ENCODE measurements at places on chromosomes 7 and 10.

DNA sequence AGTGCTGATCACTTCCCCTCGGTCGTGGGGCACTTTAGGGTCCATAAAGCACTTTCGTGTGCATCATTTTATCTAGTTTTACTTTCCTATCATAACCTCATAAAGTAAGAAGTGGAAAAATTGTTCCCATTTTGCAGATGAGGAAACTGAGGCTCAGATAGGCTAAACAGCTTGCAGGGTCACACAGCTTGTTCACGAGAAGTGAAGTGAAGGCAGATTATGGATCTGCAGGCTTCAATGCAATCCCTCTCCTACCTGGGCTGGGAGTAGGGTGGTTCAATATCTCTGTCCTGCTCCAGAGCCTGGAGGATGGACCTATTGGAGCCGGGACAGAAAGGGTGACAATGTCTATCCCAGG lies 10.8 kb upstream of the ZNF467 start:
- DNase-seq = no peak

DNA sequence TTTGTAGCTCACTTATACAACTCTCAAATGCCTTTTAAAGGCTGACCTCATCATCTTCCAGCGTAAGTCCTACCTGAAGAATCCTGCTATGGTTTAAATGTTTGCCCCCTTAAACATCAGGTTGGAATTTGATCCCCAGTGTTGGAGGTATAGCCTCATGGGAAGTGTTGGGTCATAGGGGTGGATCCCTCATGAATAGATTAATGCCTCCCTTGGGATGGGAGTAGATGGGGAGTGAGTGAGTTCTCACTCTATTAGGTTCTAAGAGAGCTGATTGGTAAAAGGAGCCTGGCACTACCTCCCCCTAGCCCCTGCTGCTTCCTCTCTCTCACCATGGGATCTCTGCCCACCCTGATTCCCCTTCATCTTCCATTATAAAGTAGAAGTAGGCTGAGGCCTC lies 285.6 kb downstream of the FZD1 start:
- no peak for DNase-seq

GRCh38 chr7:68441645-68442044 lies 1156.6 kb upstream of the AUTS2 start:
- no peak for DNase-seq

- DNase-seq = no peak
Observed at GRCh38 chr10:119166564-119166963, 1.1 kb upstream of the SFXN4 start.

DNA sequence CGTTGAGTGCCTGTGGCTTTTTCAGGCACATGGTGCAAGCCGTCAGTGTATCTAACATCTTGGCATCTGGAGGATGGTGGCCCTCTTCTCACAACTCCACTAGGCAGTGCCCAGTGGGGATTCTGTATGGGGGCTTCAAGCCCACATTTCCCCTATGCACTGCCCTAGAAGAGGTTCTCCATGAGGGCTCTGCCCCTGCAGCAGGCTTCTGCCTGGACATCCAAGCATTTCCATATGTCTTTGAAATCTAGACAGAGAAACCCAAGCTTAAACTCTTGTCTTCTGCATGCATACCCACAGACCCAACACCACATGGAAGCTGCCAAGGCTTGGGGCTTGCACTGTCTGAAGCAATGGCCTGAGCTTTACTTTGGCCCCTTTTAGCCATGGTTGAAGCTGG lies 146.4 kb downstream of the ARL4A start:
- no peak for DNase-seq

DNA sequence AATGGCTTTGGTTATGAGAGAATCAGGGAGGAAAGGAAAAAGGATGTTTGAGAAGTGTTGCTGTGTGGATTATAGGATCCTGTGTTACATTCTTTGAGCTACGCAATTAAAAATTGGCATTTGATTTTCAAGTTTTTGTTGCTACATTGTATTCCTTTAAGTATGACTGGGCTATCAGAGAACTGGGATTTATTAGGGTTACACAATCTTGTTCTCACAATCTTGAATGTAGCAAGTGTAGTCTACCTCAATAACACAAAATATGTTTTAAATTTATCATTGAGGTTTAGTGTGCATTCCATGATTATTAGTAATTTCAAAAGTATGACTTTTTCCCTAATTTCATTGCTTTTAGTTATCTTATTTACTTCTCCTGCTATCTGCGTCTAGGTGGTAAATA lies 113.9 kb downstream of the CACNB2 start:
- no peak for DNase-seq

DNA sequence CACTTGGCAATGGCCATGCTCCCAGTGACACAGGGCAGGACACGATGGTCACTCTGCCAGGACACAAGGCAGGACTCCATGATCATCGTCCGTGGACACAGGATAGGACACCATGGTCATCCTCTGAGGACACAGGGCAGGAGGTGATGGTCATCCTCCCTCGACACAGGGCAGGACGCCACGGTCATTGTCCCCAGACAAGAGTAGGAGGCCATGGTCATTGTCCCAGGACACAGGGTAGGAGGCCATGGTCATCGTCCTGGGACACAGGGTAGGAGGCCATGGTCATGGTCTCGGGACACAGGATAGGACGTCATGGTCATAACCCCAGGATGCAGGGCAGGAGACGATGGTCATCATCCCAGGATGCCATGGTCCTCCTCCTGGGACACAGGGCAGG lies 289.2 kb downstream of the TCERG1L start:
- no peak for DNase-seq

GRCh38 chr7:51249187-51249945 lies 67.2 kb downstream of the COBL start:
- no peak for DNase-seq
